ENCODE measurements at places on chromosomes 3 and 15. TPM values are rescaled to one million over a fixed set of nuclear protein-coding genes. Genes with fewer than 3 reads are reported as not detected.

- no peak for DNase-seq
Observed at GRCh38 chr3:835096-835495, 257.7 kb upstream of the CNTN6 start.

DNA sequence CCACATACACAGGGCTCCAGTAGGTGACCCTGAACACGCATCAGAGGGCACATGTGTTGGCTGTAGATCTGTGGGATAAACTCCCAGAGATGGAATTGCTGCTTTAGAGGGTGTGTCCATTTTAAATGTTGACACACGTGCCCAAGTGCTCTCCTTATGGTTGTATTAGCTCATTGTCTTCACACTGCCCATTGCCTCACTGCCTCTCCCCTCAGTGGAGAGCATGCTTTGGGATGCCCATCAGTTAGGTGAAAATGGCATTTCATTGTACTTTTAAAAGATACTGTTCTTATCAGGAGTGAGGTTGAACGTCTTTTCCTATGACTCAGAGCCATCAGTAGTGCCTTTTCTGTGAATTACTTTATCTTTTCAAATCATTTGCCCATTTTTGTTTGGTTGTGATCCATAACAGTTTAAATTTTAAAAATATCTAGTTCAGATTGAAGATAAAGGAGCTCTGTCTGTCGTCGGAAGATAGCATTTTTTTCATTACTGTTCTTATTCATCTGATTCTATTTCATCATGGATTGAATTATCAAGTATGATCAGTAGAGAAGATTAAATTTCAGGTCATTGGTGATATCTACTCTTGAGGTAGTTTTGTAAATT lies 120.7 kb downstream of the CHDH start:
- DNase-seq: no peak

APOD gene
- not detected for total RNA-seq

GRCh38 chr3:196096382-196096953 lies 14.6 kb upstream of the TFRC start:
- no peak for DNase-seq

DNA sequence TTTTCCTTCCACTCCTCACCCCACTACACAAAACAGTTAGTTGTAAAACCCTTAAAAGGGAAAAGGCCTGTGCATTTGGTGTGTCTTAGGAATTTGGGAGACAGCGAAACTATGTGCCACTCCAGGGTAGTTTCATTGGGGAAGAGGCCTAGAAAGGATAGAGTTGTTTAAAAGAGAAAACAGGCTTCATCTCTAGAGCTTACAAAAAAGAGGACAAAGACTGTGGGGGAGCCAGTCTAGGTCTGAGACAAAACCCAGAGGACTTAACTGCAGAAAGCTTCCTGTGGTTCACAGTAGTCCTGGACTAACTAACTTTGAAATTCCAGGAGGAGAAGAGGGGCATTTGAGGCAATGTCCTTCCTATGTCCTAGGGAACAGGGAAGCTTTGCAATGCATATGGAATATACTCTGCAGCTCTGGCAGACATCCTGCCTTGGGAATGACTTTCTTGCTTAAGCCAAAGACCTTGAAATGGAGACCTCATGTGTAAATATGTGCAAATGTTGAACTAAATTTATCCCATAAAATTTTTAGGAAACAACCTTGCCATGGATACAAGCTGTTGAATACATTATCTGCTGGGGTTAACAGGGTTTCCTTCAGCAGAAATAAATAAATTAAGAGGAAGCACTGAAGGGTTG lies 159.4 kb downstream of the LSAMP start:
- DNase-seq: no peak

DNA sequence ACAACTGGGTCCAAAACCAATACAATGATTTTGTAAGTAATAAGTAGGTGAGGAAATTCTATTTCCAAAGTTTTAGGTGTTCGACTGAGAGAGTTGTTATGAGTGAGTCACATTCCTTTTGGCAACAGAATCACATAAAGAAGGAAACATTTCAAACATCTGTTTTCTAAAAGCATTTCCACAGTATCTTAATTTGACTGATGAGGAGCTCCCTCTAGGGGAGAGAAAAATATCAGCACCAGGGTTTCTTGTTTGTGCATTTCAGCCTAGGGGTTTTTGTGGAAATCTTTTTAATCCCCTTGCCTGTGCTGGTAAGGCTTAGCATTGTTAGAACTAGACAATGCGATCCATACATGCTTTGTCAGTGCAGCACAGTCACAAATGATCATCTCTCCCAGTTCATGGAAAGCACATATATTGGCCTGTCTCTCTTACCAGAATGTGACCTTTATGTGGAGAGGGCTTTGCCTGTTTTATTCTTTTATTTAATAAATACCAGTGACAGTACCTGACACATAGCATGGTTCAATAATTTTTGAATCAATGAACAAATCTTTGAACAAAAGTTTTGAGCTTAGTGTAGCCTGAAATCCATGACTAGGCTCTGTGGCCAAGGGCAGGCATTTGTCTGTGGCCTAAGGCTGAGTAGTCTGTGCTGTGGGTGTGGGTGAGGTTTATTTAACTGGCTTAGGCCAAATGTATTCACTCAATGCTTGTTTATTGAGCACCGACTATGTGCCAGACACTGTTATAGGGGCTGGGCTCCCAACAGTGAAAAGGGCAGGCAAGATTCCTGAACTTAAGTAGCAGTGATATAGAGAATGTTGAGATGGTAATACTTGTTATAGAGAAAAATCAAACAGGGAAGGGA lies 21.1 kb upstream of the IQCF6 start:
- DNase-seq: peak; percentile 30

DNA sequence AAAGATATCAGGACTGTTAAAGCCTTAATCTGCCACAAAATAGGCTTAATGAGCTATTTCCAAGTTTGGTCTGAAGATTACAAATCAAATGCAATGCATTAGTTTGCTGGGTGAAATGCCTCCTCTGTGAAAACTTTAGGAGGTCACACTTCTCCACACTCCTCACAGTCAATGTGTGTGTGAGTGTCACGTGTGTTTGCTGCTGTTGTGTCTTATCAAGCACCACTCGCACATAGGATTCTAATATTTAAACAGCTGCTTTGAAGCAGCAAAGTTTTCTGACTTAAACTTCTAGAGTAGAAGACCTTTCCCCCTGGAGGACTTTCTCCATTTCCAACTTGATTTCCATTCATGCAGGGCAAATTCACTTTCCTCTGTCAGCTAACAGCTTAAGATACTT lies 203.2 kb upstream of the PEX5L start:
- no peak for DNase-seq

GRCh38 chr15:96023081-96023480 lies 307.4 kb upstream of the NR2F2 start:
- no peak for DNase-seq

GRCh38 chr3:190458040-190458439 lies 8.3 kb upstream of the TMEM207 start:
- DNase-seq: no peak

CKMT1B gene
- not detected for total RNA-seq

DNA sequence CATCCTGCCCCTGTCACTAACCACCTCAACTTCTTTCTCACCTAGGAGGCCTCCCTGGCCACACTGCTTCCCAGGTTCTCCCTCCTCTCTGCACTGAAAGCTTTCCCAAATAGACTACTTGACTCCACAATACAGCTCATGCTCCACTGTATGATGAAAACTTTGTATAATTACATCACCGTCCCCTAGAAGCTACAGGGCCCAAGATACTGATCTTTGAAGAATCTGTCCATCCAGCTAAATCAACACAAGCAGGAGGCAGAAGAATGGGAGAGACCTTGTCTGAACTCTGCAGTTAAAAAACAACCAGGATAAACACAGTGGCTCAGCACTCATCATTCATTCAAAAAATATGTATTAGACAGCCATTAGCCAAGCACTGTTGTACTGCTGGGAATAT lies 26.4 kb upstream of the RPS17 start:
- DNase-seq: no peak

ISLR2 gene
- total RNA-seq: not detected

DNA sequence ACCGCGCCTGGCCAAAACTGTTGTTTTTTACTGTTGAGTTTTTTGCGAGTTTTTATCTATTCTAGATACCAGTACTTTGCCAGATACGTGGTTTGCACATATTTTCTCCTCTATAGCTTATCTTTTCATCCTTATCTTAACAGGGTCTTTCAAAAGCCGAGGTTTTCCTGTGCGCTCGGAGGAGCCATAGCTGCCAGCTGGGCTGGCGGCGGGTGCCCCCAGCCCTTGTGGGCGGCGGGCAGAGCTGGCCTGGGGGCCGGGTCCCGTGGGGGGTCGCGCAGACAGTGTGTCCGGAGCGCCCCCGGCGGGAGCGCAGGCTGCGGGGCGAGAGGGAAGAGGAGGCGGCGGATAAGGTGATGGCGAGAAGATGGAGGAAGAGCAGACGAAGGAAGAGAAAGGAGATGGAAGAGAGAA lies 11.1 kb upstream of the EIF4A2 start:
- peak; percentile 63 for DNase-seq

PPM1L gene
- 5.9 TPM for total RNA-seq

TRH gene
- total RNA-seq: not detected

GOLGA8H gene
- not detected for total RNA-seq

DISP2 gene
- 0.52 TPM for total RNA-seq

DNA sequence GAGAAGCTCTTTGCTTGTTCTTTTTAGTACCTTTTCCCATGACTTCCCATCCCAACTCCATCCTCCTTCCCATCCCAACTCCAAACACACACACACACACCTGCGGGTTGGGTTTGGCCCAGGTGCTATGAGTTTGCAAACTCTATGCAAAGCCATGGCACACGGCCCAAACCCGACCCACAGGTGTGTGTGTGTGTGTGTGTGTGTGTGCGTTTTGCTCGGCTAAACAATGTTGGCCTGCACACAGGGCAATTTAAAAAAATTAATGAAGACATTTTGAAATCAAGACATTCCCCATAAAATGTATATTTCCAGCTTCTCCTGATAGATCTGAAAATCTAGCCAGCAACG lies 103.7 kb upstream of the TLE3 start:
- DNase-seq: no peak

- no peak for DNase-seq
Observed at GRCh38 chr15:29857221-29857789, 35.0 kb upstream of the TJP1 start.

- DNase-seq: no peak
Observed at GRCh38 chr15:98150084-98150483, 189.6 kb downstream of the ARRDC4 start.

- no peak for DNase-seq
Observed at GRCh38 chr3:124260206-124260915, 268.4 kb upstream of the ROPN1 start.

- no peak for DNase-seq
Observed at GRCh38 chr15:31811641-31812040, 218.7 kb upstream of the CHRNA7 start.

GRCh38 chr15:79431636-79432344 lies at the start of gene MINAR1:
Gene MINAR1, plus strand, starts transcription at chr15:79432336. Its CDS starts 23,812 bp downstream, at chr15:79456148.
- no peak for DNase-seq

DNA sequence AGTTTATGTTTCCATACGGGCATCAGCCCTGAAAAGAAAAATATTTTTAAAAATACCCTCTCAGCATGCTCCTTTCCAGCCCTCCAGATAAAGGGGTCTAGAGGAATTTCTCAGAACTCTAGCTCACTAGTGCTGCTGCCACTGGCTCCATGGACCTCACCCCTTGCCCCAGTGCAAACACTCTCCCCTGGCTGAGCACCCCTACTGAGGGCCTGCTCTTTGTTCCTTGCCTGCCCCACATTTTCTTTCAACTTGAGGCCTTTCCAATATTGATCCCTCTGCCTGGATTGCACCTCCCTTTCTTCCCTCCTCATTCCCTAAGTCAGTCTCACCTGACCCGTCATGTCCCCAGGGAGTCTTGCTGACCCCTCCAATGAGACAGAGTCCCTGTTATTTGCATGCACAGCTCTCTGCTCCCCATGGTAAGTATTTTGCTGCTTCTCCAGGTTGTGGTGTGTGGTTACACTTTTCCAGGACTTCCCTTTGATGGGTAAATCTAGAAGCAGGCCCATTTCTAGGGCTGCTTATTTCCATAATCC lies 196.5 kb downstream of the EPHB1 start:
- no peak for DNase-seq

PLD1 gene
- 0.38 TPM for total RNA-seq

GRCh38 chr3:56878074-56878473 lies 76.3 kb upstream of the ARHGEF3 start:
- no peak for DNase-seq

DNA sequence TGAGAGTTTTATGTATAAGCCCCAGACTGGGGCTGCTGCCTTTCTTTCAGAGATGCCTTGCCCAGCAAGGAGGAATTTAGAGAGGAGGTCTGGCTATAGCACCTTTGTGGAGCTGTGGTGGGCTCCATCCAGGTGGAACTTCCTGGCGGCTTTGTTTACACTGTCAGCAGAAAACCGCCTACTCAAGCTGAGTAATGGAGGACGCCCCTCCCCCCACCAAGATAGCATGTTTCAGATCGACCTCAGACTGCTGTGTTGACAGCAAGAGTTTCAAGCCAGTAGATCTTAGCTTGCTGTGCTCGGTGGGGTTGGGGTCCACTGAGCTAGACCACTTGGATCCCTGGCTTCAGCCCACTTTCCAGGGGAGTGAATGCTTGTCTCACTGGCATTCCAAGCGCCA lies 155.6 kb downstream of the STXBP5L start:
- DNase-seq: no peak

GRCh38 chr3:4416427-4416945 lies 50.6 kb downstream of the SUMF1 start:
- no peak for DNase-seq

DNA sequence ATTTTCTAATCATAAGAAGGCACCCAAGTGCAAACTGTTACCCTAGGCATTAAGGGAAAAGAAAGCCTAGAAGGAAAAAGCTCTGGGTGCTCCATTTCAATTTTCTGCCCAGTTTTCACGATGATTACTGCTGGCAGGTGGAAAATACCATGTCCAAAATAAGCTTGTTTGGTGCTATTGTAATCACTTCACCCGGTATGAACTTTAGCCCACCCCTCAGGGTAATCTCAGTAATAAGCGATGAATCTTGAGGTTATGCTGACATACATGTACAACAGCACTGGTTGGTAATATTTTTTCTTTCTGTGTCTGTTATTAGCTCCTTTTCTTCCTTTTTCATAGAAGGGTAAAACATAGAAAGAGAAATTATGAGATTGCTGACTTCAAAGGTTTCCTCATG lies 88.6 kb upstream of the MEX3B start:
- no peak for DNase-seq

DNA sequence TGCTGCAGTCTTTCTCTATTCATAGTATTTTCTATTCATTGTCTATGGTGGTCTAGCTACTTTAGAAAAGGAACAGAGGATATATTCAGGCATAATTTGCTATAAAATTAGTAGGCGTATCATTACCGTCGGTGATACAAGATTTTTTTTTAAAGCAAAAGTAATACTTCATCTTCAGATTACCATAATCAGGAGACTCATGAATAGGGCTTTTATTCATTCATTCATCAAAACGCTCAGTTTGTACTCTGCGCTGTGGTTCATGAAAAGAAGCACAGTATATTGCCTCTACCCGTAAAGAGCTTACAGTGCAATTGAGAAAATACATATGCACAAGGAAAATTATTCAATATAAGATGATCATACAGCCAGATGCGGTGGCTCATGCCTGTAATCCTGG lies 136.7 kb upstream of the CHRM5 start:
- DNase-seq: no peak
